Neuronal stem cell (in vitro differentiated cells): ENCODE measurements at places on chromosomes 11 and 22.

- DNase-seq, result no peak
These were observed 56.1 kb downstream of the PRMT3 start for GRCh38 chr11:20443596-20443995.

DNA sequence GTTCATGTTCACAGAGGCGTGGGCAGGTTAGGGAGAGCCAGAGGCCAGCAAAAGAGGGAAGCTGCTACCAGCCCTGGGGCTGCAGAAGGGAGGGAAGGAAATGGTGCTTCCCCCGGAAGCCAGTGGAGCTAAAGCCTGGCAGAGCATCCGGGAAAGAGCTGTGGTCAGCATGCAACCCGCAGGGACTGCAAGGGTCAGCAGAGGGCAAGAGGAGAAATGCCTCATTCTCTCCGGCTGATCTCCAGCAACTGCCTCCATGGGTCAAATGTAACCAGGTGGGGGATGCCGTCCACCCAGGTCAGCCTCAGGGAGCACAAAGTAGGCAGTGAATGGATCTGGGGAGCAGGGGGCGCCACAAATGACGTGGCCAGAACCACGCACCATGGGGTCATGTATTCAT, 36.9 kb upstream of the PRR5 start:
- DNase-seq, result no peak

DNA sequence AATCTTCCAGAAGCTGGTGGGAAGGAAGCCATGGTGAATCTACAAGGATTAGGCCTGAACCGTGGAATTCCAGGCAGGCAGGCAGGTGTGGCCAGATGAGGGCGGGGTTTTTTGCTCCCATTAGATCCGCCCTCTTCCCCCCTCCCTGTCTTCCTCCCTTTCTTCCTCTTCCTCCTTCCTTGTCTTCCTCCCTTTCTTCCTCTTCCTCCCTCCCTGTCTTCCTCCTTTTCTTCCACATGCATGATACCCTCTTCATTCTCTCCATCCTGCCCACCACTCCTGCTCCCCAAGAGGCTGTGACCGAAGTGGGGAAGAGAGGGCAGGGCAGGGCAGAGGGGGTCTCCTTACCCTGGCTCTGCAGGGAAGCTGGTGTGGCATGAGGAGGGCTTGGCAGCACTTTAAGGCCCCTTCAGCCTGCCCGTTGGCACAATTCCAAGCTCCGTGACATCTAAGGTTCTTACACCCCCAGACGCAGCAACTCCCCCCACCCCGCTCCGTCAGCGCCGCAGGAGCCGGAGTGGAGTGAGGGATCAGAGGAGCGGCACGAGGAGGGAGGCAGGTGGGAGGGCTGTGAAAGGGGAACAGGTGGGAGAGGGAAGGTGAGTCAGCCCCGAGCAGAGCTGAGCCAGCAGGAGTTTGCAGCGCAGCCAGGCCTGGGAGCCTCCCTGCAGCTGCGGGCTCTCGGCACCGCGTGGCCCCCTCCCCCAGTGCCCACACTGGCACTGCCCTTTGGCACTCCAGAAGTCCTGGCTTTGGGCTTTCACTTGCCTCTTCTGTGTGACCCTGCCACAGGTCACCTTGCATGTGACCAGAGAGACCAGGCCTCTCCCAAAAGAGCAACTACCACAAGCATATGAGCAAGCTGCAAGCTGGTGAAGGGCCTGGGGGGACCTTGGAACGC, 32.1 kb downstream of the KCNJ4 start:
- no peak for DNase-seq

GRCh38 chr11:117716521-117717440, 80.2 kb downstream of the DSCAML1 start:
- DNase-seq, result no peak

- DNase-seq, result peak; percentile 40
These were observed 88.6 kb downstream of the SNX19 start for GRCh38 chr11:130827451-130828377.

DNA sequence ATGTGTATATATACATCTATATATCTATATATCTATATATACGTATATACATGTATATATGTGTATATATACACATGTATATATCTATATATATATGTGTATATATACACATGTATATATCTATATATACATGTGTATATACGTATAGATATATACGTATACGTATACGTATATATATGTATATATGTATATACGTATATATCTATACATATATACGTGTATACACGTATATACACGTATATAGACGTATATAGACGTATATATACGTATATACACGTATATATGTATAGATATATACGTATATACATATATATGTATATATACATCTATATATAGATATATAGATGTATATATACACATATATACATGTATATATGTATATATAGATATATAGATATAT, 25.1 kb upstream of the CAPRIN1 start:
- DNase-seq, result no peak

- DNase-seq, result no peak
These were observed 170.3 kb downstream of the CADM1 start for GRCh38 chr11:115333949-115334348.

- DNase-seq, result no peak
These were observed 512.8 kb downstream of the INSC start for GRCh38 chr11:15627560-15627959.

GRCh38 chr22:18044548-18045271, 20.3 kb upstream of the MICAL3 start:
- DNase-seq, result no peak

GRCh38 chr11:124842305-124842704, 22.9 kb upstream of the ROBO3 start:
- DNase-seq, result no peak

DNA sequence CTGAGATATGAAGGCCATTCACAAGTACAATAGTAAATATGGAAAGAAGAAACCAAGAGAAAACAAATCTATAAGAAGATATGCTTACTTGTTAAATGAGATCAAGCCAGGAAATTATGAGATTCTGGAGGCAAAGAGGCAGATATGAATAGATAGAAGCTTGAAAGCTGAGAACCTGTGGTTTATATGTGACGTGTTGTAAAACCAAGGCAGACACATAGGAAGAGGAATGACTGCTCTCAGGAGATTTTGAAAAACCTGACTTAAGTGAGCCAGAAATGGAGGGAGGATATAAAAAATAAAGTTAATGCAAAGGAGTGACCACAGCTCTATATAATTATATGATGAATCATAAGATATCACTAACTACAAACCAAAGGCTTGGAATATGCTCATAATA, 1160.5 kb upstream of the CNTN5 start:
- no peak for DNase-seq

GRCh38 chr11:101867951-101868350, 46.9 kb upstream of the CEP126 start:
- no peak for DNase-seq

GRCh38 chr11:131118247-131118646, 202.0 kb upstream of the SNX19 start:
- DNase-seq, result no peak

DNA sequence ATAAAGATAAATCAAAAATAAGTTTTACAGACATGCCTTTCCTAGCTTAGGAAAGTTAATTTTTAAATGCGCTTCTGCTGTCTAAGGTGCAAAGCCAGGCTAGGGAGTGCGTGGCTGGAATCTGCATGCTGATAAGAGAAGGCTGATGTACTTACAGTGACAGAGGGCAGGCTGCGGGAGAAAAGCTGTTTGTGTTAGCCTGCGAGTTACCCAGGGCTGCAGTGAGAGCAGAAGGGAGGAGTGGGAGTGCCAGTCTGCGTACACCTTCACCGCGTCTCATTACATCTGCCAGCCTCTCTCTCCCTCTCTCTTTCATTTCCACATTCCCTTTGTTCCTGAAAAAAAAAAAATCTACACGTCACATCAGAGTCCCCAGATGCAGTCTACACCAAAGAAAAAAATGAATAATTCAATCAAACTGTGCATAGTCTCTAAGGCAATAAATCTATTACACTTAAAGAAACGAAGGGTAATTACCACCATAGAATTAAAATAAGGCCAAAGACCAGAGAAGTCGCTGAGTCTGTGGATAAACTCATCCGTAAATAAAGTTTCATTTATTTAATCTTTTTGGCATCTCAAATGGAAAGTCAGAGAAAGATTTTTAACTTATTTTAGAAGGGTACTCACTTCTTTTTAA, 126.4 kb upstream of the C11orf58 start:
- DNase-seq, result peak; percentile 36

DNA sequence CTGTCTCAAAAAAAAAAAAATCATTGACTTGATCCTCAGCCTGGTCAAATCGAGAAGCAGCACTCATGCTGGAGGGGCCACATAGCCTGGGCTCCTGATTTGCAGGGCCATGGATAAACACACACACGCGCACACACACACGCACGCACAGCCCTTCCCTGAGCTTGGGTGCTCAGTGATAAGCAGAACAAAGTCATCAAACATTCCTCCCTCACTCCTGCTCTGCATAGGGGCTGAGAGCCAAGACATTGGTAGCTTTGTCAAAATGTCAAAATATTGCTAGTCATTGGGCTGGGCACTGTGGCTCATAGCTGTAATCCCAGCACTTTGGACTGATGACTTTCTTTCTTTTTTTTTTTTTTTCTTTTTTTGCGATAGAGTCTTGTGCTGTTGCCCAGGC, 34.0 kb upstream of the A4GALT start:
- DNase-seq, result no peak

GRCh38 chr11:11843211-11843621, 1.4 kb downstream of the USP47 start:
- DNase-seq, result no peak

DNA sequence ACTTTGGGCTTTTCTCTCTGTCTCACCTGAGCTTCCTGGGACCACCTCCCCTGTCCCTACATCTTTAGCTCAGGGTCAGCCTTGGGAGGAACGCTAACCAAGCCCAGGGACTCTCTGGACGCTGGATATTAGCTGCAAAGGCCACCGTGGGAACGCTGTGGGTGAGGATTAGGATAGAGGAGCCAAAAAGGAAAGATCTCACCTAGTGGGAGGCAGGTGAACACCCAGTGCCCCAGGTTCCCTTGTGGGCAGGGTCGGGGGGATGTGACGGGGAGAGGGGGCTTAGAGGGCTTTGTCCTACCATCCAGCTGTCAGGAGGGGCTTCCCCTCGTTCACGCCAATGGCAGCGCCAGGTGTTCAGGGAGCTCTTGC, 50.2 kb downstream of the LINC01488 start:
- no peak for DNase-seq

GRCh38 chr11:35343033-35343598, 76.2 kb downstream of the SLC1A2 start:
- no peak for DNase-seq

GRCh38 chr11:100861212-100861611, 174.1 kb downstream of the ARHGAP42 start:
- no peak for DNase-seq

DNA sequence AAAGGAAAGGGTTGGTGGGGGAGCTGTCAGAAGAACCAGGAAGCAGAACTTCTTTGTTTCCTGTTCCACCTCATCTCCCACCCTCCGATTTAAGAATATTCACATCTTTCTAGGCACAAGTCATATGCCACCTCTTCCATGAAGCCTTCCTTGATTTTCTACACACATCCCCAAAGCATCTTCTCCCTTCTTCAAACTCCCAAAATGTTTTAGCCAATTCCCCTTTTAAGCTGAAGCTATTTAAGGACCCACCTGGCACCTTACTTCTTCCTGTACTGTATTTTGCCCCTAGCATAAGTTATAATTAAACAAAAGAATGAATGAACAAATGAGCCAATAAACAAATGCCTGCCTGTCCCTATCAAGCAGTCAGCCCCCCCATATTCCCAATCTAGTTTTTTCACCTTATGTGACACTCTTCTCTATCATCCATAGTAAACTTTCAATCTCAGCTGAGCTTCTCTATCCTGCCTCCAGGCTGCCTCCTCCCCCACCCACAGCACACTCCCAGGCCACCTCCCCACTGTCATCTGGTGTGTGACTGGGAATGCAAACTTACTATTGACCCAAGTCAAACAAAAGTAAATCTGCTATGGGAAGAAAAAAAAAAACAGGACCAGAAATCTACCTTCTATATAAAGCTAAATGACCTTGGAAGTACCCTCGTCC, 3.9 kb downstream of the TNKS1BP1 start:
- no peak for DNase-seq

DNA sequence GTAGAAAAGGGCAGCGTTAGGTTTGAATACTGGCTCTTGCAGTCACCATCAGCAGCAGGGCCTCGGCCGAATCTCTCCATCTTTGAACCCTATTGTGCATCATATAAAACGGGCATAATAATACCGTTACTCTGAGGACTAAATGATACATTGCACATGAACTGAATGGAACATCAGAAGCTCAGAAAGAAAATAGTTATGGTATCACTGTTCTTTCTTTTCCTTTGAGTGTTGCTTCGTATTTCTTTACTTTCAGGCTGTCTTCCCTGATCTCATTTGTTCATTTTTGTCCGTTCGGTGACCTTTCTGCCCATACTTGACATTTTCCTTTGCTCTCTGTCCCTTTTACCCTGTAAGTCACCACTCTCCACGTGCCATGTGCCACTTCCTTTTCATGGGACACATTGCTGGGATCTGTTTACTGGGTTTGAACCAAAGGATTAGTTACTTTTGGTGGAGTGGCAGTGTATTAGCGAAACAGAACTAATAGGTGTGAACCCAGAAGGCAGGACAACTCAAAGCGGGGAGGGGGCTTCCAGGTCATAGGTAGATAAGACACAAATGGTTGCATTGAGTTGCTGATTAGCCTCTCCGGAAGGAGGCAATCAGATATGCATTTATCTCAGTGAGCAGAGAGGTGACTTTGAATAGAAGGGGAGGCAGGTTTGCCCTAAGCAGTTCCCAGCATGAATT, 717 bp upstream of the ZNF202 start:
- DNase-seq, result peak; percentile 17

DNA sequence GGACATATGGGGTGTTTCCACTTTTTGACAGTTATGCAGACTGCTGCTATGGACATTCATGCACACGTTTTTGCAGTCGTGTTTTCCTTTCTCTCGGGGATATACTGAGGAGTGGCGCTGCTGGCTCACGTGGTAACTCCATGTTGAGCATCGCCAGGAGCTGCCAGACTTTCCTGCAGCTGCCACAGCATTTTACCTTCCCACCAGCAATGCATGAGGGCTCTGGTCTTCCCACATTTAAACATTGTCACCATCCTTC, 95.4 kb downstream of the TBC1D22A start:
- no peak for DNase-seq

DNA sequence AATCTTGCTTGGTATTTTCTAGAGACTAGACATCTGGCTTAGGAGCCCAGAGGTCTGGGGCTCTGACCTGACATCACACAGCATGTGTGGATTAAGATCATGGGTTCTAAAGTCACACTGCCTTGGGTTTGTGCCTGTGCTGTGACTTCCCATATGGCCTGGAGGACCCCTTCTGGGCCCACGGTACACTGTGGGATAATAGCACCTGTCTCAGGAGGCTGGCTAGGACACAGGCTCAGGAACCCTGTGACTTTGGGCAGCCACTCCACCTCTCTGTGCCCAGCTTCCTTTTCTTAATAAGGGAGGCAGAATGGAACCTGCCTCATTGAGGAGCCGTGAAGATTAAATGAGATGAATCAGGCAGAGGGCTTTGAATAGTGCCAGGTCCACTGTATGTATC, 99.2 kb upstream of the B3GAT1 start:
- DNase-seq, result no peak

GRCh38 chr11:65646958-65647701, 9.2 kb downstream of the SIPA1 start:
- DNase-seq, result peak; percentile 17

GRCh38 chr11:57597916-57598830, 688 bp downstream of the SERPING1 start:
- peak; percentile 97 for DNase-seq

- DNase-seq, result no peak
These were observed 36.1 kb upstream of the OR8B8 start for GRCh38 chr11:124481365-124482323.

- no peak for DNase-seq
These were observed 4.5 kb upstream of the EIF3F start for GRCh38 chr11:7982582-7983119.
